Activated CD8-positive, alpha-beta T cell treated with anti-CD3 and anti-CD28 coated beads for 36 hours (primary cell): ENCODE measurements at places on chromosomes 2 and 18. TPM values are rescaled to one million over a fixed set of nuclear protein-coding genes. Genes with fewer than 3 reads are reported as not detected.

The BMPR2 gene
- total RNA-seq = 7.1 TPM

The IL18R1 gene
- 15.0 TPM for total RNA-seq

The PTPRM gene
- total RNA-seq = 2.1 TPM

The PSTPIP2 gene
- 17.8 TPM for total RNA-seq

The CELF4 gene
- not detected for total RNA-seq

The LRPPRC gene
- total RNA-seq = 207 TPM

The M1AP gene
- not detected for total RNA-seq

The GPBAR1 gene
- 0.45 TPM for total RNA-seq

The ABCB11 gene
- total RNA-seq = not detected

The C2orf80 gene
- not detected for total RNA-seq

The C2orf69 gene
- 17.0 TPM for total RNA-seq

The CNDP1 gene
- not detected for total RNA-seq

The PAX3 gene
- not detected for total RNA-seq

The CPO gene
- total RNA-seq = not detected

The SLC30A3 gene
- total RNA-seq = 0.43 TPM

The NDUFS1 gene
- total RNA-seq = 81.2 TPM

The EFEMP1 gene
- total RNA-seq = not detected

The GALM gene
- total RNA-seq = 40.6 TPM

The C18orf32 gene
- total RNA-seq = 22.4 TPM

The PSMA8 gene
- 1.8 TPM for total RNA-seq

The BOK gene
- 0.16 TPM for total RNA-seq

The GAL3ST2 gene
- 0.89 TPM for total RNA-seq

The TMEM247 gene
- not detected for total RNA-seq

The TTC32 gene
- 21.6 TPM for total RNA-seq

The INHBB gene
- not detected for total RNA-seq

The PCARE gene
- total RNA-seq = not detected

The AGXT gene
- not detected for total RNA-seq

The SERPINB2 gene
- not detected for total RNA-seq

The IL36G gene
- not detected for total RNA-seq

The DLX2 gene
- total RNA-seq = not detected

The LIMS4 gene
- 0.83 TPM for total RNA-seq

The LBX2 gene
- total RNA-seq = 0.36 TPM

The TIGD1 gene
- 8.7 TPM for total RNA-seq

The KLHL14 gene
- total RNA-seq = not detected

The PLA2R1 gene
- total RNA-seq = not detected

The LIMS1 gene
- 51.7 TPM for total RNA-seq

The LIMS3 gene
- 0.74 TPM for total RNA-seq

The CDKL4 gene
- 0.29 TPM for total RNA-seq

The ERFE gene
- 1.0 TPM for total RNA-seq

The CDC42EP3 gene
- total RNA-seq = 22.6 TPM

The MPV17 gene
- 72.3 TPM for total RNA-seq

The SH3BP4 gene
- total RNA-seq = 0.14 TPM
